ENCODE measurements at places on chromosomes 4 and X.

DNA sequence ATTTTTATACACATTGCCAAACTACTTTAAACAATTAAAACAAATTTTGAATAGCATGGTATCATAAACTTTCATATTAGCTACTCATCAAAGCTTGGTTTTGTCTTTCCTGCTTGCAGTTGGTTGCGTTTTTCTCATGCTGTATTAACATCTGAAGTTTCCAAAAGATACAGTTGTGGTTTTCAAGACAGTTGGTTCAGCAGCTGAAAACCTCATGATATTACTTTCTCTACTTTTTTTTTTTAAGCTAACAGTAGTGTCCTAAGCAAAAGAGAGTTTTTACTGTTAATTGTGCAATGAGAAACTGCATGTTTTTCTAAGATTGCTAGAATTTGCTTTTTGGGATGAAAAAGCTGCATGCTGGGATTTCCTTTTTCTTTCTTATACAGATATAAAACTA lies 15.2 kb downstream of the RUFY3 start:
- no peak for DNase-seq

DNA sequence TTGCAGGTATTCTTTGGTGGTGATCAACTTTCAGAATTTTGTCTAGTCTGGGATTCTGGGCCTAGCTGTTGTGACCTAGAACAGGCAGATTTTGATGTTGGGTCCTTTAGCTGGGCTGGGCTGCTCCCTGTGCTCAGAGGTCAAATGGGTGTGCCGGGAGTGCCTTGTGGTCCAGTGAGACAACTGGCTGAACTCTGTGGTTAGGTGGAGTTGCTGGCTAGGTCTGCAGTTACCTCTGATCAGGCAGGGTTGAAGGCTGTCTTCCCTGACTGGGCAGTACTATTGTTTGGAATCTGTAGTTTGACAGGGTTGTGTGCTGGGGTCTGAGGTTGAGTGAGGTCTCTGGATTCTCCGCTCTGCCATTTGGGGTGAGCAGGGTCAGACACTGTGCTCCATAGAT lies 599.3 kb downstream of the RAPGEF2 start:
- no peak for DNase-seq

DNA sequence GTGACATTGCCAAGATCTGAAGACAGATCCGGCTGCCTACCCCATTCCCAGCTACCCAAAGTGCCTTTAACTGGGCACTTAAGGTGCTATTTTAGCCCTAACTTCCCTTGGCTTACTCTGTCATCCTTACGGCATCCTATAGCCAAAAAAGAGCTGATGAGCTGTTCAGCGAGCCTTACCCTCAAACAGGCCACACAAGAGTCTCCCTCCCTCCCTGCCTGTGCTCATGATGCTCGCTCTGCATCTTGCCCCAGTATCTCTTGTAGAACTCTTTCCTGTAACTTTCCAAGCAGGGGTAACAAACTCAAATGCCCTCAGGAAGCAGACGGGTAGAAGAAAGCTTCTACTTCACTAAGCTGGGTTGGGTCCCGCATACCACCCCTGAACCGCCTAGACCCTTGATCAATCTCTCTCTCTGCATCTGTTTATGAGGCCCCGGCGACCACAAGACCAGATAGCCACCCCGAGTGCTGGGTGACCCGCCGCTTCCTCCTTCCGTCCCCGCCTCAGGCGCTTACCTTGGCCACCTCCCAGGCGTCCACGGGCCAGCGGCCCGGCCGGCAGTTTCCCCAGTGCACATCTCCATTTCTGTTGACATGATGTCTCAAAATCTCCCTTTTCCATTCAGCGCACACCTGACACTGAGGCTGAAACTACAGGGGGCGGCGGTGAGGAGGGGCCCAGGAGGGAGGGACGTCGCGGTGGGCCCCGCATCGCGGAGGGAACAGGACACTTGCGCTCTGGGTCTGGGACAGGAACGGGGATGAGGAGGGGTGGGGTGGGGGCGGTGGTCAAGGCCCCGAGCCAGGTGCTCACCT lies 663 bp downstream of the CXorf38 start:
- DNase-seq: no peak

GRCh38 chr4:107711831-107712230 lies 8.2 kb downstream of the PAPSS1 start:
- DNase-seq: no peak

DNA sequence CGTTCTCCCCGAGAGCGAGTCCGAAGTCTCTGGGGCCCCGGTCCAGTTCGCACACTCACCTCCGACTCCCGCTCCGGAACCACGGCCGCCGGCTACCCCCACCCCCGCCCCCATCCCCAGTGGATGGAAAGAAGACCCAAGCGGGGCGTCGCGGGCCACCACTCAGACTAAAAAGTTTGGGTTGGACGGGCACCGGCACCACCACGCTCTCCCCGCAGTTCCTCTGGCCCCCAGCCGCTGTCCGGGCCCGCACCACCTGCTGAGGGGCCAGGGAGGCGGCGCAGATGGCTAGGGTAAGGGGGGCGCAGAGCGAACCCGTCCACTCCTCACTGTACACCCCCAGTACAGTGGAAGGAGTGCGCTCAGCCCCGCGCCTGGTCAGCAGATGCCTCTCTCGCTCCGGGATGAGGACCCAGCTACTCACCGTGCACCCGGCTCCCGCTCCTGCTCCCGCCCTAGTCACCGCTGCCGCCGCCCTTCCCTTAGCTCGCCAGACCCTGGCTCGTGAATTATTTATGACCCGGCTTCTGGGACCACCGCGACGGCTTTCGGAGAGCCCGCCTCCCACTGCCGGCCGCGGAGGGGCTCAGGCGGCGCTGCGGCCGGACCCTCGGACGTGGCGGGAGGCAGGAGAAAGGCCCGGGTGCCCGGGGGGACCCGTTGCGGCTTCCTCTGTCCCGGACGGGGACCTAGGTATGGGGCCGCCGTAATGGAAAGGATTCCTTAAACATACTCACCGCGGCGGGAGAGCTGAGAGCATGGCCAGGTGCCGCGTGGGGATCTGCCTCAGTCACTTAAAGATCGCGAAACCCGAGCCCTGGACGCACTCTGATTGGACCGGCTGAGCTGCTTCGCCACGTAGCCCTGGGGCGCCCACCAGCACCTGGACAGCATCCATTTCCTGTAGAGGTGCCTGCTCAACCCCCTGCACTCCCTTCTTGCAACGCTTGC lies at the start of gene PROM1:
PROM1 (minus strand) TSS at position 783 of the 951 bp plus-strand sequence. CDS start 8,117 bp downstream, outside the sequence.
- no peak for DNase-seq

DNA sequence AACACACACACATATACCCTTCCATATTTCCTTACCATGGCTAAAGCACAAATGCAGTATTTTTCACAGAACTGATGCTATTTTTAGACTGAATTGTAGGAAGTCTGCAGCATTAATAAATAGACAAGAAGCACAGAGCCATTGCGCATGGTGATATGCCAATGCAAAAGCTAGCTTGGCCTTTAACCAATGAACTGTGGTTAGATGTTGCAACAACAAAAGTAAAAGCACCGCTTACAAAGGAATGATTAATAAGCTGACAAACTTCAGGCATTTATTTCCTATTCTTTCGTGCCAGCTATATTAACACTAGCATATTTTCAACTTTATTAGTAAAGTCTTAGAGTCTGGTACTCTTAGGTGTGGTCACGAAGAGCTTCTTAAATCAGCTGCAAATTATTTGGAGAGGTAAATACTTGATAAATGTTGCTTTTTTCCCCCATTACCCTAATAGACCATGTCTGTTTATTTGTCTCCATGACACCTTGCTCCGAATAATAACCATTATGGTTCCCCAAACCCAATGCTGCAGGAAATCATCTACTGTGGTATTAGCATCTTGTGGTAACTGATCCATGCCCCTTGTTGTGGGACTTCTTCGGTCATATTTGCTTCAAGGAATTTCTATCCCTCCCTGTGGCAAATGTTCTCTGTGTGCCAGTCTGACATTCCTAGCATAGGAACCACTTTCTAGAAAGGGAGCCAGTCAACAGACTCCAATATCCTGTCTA lies 306.1 kb upstream of the TAPT1 start:
- peak; percentile 82 for DNase-seq

DNA sequence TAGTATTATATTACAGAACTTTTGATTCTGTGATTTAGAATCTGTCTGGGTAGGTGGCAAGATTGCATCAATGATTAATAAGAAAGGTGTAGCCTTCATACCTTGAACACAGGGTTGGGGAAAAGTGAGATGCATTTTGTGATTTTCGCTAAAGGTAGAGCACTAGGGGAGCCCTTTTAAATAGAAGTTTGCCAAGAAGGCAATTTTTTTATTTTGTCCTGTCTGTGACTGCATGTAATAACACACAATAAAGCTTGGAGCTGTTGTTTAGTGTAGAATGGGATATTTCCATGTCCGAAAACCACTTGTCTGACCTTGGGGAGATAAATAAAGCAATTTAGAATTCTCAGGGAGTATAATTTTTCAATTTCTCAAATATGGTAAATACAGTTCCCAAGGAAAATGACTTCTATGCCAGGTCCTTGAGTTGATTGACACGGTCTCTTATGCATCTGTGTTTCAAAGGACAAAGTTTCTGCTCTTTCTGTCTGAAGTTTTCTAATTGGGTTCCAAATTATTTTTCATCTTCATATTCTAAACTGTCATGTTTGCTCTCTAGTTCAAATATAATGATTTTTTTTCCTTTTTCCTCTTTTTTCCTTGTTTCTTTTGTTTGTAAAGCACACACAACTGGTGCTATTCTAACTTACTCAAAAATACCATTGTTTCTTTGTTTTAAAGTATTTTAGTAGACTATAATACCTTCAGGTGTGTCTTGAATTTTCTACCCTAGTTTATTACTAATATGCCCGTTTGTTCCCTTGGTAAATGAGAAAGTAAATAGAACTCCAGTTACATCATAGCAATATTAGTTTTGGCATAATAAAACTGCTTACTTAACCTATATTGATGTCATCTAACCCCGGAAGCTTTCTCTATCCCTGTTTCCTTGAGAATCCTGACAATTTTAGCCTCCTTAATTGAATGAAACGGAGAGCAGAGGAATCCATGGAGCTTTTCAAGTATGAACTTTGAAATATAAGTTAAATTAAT lies 87.8 kb upstream of the BMPR1B start:
- no peak for DNase-seq

DNA sequence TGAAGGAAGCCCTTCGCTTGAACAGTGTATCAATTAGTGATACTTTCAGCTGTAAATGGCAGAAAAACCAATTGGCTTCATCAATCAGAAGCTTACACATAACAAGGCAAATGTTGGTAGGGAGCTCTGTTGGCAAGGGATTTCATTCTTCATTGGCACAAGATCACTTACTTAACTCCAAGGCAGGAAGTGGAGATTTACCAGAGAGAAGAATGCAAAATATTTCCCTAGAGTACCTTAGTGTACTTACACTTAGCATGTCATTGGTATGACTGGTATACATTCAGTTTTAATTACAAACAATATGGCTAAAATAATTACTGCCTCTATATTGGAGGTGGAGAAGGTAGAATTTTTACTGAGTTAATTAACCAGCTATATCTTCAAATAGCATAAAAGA lies 545.0 kb downstream of the GABRG1 start:
- no peak for DNase-seq

GRCh38 chrX:109959356-109959871 lies 43.5 kb upstream of the TMEM164 start:
- DNase-seq: no peak

- peak; percentile 79 for DNase-seq
Measured at GRCh38 chr4:137156054-137156453, 376.2 kb downstream of the PCDH18 start.

GRCh38 chrX:109270580-109271484 lies 211.1 kb downstream of the GUCY2F start:
- peak; percentile 2 for DNase-seq

- DNase-seq: peak; percentile 47
Measured at GRCh38 chr4:19300213-19300612, 951.5 kb upstream of the SLIT2 start.

GRCh38 chr4:38268837-38269236 lies 308.6 kb downstream of the PTTG2 start:
- no peak for DNase-seq

GRCh38 chr4:83503974-83504373 lies 19.1 kb upstream of the ABRAXAS1 start:
- no peak for DNase-seq

GRCh38 chr4:1670279-1670678 lies 13.8 kb downstream of the FAM53A start:
- DNase-seq: no peak

- DNase-seq: no peak
Measured at GRCh38 chrX:123188081-123188480, 4.0 kb downstream of the GRIA3 start.

DNA sequence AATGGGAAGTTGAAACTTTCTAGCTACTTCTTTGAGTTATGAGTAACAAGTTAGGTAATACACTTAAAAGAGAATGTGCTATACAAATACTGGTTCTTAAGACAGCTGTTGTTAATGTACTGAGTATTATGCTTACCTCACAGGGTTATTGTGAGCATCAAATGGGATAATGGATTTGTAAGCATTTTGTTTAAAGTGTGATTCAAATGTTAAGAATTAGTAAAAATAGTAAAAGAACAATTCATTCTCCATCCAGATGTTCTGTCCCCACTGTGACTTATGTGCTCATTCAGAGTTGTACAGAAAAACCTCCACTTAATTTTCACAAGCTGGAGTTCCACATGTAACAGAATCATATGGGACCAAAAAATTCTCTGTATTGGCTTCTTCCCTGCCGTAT lies 63.6 kb downstream of the AR start:
- DNase-seq: no peak

GRCh38 chr4:86847571-86847970 lies 1.6 kb downstream of the SLC10A6 start:
- DNase-seq: no peak

GRCh38 chrX:25068340-25068739 lies 52.6 kb upstream of the ARX start:
- DNase-seq: no peak

DNA sequence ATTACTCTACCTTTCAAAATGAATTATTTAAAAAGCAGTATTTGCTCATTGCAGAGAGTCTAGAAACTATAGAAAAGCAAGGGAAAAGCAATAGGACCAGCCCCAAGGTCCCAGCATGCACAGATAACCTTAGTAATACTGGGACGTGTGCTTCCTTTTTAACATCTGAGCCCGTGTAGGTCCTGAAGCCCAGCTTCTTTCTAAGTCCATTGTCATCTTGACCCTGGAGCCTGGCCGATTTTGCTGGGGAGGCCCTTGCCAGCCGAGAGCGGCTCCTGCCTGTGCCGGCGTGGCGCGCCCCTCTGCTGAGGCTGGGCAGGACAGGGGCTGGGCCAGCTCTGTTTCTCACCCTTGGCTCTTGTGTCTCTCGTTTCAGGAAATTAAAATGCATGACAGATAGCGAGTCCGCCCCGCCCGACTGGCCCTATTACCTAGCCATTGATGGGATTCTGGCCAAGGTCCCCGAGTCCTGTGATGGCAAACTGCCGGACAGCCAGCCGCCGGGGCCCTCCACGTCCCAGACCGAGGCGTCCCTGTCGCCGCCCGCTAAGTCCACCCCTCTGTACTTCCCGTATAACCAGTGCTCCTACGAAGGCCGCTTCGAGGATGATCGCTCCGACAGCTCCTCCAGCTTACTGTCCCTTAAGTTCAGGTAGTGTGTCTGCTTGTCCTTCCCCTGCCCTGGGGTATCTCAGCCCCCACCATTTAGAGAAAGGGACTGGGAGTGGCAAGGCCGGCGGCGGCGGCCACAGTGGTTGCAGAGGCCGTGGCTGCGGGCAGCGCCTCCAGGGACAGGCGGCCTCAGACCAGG lies 4.1 kb downstream of the MSANTD1 start:
- DNase-seq: no peak

Measured in AG04449 (cell line).